ENCODE measurements at places on chromosomes 7 and 10.
A peak's percentile ranks its signal among the peaks of the same experiment; 100 is the strongest.

DNA sequence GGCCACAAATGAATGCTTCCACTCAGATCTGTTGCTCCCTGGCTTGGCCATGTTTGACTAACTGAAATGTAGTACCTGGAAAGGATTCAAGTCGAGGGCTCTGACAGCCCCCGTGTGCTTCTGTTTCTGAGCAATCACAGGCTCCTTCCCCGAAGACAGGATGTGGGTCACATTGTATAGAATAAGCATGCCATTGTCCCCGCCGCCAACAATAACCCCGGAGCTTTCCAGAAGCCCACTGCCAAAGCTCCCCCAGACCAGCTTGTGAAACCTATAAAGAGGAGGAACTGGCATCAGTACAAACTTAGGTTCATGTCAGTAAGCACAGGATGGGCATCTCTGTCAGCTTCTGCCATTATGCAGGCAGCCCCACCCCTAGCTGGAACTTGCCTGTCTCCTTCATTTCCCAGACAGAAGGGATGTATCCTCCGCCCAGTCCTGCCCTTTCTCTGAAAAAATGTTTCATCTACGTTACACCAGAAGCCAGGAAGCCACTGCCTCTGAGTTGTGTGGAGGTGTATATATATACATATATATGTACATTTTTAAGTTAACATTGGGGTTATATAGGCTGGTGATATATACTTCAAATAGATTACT, 10.3 kb downstream of the SEC31B start:
- DNase-seq, result peak; percentile 58

DNA sequence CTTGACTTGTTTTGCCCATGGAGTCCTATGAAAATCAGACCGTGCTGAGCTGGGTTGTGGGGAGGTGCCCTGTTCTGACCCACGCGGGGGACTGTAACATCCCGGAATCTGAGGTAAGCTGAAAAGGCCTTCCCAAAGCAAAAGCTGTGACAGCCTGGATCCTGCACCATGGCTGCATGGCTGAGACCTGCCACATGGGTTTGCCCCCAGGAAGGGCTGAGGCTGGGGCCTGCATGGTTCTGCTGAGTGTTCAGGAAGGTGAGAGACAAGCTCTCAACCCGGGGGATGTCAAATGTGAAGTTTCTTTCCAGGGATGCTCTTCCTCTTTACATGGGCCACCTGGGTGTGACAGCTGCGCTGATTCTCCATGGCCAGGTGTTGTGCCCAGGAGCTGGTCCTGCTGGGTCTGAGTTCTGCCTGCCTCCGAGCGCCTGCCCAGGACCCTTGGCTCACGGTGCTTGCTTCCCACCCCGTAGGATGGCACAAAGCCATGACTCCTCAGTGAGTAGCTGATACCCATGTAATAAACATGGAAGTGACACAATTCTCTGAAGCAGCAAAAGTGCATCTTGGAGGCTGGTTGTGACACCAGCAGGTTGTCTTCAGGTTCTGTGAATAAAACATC, 58.3 kb downstream of the VIPR2 start:
- no peak for DNase-seq

GRCh38 chr10:11782793-11783557, 40.2 kb upstream of the PROSER2 start:
- DNase-seq, result peak; percentile 40

GRCh38 chr7:140276001-140276400, 99.2 kb upstream of the KDM7A start:
- no peak for DNase-seq

GRCh38 chr7:30694218-30694745, 12.0 kb upstream of the CRHR2 start:
- no peak for DNase-seq

DNA sequence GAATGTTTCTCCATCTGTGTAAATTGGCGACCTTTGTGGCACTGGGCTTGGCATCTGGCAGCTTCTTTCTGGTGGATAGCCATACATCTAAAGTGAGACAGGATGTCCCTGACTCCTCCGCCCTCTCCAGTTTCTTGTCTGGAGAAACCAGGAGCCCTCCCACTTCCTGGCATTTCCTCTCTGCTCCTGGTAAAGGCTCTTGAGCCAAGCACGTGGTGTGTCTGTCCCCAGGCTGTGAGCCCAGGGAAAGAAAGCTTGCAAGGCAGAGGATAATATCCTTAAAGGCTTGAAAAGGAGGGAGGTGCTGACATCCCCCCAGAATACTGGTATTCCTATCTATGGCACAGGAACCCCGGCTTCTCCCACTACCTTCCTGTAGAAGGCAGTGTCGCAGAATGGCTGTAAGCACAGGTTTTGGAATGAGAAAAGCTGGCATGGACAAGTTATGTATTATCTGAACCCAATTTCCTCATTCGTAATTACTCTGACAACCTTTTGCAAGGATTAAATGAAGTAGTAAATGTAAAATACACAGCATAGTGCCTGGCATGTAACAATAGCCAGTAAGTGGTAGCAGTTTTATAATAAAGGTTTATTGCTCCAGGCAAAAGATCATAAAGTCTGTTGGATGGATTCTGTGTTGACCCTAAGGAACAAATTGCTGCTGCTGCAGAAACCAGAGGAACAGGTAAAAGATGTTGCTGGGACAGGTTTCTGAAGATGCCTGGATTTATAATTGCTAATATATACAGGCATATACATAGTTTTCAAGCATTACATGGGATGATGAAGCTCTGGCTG, 11.8 kb upstream of the ACSL5 start:
- no peak for DNase-seq

Data from CD4-positive, alpha-beta T cell treated with Interleukin-21 for 1 hour (primary cell).